ENCODE measurements at places on chromosomes 6 and 20.

- DNase-seq: peak; percentile 54
Observed at GRCh38 chr6:30769088-30769852, 24.9 kb upstream of the IER3 start.

GRCh38 chr6:75880305-75880704 lies 131.3 kb downstream of the MYO6 start:
- DNase-seq: no peak

GRCh38 chr6:41379306-41379705 lies 43.9 kb downstream of the NCR2 start:
- no peak for DNase-seq

DNA sequence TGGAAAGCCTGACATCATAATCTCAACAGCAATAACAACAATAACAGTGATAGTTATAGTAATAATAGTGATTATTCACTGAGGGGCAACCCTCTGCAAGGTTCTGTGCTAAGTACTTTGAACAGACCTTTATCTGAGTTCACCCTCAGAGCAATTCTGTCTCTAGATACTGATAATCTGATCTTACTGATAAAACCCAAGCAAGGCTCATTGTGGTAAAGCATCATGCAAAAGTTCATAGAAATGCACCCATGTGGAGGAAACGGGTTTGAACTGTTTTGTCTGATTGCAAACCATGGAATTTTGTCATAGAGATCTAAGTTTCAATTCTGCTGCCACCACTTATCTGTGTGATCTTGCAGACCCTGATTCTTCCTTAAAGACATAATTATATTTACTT lies 1.3 kb upstream of the KIAA0408 start:
- DNase-seq: no peak

- no peak for DNase-seq
Observed at GRCh38 chr6:134740027-134740373, 209.9 kb downstream of the ALDH8A1 start.

DNA sequence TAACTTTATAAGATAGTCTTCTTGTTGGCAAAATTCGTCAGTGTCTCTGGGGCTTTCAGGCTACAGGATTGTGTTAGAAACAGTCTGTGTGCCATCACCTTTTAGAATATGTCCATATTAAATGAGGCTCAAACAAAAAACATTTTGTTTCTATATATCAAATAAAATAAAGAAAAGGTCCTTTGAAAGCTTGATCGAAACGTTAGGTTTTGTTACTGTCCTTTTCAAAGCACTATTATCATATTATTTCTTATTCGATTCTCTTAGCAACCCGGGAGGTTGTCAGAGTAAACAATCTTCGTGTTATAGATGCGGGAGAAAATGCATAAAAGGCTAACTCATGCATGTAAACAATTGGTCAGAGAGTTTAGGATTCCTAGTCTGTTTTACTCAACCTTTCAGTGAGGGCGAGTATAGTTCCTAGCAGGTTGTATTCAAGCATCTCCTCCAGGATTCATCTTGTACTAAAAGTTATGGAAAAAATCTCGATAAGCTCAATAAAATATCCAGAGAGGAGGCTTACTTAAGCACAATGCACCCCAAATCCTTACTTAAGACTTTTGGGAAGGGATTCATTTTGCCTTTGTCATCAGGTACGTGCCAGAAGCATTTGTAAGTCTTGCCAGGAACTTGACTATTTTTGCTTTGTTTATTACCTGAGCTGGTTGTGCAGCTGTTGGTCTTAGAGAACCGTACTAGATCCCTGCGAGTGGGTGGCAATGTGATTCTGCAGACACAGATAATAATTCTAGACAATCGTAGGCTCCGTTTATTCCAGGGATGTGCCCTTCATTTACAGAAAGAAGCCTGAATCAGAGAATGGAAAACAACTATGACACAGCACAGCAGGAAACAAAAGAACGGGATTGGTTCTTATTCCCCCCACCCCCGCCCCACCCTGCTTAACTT lies 159.6 kb upstream of the ZNF217 start:
- no peak for DNase-seq

DNA sequence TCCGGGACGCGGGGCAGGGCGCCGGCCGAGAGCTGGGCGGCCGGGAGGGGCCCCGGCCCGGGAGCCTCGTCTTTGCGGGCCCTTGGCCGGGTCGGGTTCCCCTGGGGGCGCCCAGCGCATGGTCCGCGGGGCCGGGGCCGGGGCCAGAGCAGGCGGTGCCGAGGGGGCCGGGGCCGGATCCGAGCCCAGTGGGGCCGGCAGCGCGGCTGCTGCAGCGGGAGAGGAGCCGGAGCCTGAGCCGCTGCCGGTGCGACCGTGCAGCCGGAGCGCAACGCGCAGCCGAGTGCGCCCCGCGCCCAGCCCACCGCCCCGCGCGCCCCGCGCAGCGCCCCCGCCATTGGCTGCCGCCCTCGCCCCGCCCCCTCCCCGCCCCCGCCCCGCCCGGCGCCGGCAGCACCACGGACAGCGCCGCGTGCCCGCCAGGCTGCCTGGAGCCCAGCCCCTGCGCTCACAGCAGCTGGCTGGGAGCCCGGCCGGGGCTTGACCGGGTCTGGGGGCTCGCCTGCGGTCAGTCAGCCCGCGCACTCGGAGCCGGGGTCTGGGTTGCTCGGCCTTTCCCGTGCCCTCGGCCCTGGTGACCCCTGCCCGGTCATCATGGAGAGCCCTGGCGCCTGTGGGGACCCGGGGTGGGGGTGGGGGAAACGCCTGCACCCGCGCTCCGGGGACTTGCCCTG lies at the start of gene HRH3:
TSS of gene HRH3 (minus strand) at position 287 of the 674 bp plus-strand sequence. CDS start 308 bp downstream, outside the sequence.
- peak; percentile 26 for DNase-seq

GRCh38 chr6:2215342-2215741 lies 30.1 kb downstream of the GMDS start:
- no peak for DNase-seq

DNA sequence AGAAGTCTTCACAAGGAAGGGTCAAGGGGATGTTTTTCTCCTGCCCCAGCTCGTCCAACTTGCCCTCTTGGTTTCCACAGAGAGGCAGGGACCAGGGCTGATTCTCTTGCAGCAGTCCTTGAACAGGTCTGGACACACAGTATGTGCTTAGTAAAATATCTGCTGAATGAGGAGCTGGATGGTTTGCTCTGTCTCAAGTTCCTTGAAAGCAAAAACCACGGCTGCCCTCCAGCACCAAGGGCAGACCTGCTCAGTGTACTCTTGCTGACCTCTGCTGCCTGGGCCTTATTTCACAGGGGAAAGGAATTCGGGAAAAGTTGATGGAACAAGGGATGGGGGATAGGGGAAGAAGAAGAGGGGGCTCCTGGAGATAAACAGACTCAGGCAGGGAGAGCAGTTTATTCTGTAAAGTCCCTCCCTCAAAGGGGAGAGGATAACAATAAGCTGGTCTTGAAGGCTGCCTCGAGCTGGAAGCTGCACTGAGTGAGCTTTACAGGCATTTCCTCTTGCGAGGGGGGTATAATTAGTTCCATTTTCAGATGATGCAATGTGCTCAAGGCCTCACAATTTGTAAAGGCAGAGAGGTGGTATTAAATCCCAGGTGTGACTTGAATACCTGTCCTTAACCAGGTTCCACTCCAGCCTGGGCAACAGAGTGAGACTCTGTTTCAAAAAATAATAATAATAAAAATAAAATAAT lies 10.3 kb downstream of the KCNK5 start:
- no peak for DNase-seq

DNA sequence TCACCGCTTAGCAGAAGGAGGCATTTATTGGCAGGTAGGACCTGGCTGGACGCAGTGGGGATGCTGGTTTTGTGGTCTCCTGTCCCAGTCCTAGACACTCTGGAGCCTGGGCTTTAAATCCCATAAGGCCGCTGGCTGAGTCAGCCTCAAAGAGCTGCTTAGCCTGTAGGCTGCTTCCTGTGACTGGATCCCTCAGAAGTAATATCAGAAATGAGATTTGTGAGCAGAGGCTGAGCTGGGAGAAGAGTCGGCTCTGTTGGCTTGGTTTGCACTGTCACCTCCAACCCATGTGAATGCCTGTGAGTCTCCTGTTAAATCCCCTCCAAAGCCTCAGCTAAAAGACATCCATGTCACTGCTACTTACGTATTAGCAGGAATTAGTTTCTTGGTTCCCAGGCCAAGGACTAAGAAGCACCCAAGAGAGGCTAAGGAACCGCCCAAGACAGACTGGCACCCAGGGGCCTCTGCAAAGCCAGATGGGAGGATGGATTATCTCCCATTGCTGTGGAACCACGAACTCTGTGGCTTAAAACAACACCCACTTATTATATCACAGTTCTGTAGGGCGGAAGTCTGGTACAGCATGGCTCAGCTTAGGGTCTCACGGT lies 289.4 kb downstream of the CDC5L start:
- no peak for DNase-seq

DNA sequence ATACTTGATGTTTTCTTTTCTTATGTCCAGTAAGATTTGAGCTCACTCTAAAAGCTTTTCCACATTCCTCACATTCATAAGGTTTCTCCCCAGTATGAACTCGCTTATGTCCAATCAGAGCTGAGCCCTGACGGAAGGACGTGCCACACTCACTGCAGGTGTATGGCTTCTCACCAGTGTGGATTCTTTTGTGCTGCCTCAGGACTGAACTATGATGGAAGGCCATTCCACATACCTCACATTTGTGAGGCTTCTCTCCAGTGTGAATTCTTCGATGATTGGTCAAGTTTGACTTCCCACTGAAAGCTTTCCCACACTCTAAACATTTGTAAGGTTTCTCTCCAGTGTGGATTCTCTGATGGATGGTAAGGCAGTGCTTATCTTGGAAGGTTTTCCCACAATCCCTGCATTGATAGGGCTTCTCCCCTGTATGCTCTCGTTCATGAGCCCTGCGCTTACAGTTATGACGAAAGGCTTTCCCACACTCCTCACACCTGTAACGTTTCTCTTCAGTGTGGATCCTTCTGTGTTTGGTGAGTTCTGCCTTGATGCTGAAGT lies 9.9 kb downstream of the ZNF311 start:
- no peak for DNase-seq

DNA sequence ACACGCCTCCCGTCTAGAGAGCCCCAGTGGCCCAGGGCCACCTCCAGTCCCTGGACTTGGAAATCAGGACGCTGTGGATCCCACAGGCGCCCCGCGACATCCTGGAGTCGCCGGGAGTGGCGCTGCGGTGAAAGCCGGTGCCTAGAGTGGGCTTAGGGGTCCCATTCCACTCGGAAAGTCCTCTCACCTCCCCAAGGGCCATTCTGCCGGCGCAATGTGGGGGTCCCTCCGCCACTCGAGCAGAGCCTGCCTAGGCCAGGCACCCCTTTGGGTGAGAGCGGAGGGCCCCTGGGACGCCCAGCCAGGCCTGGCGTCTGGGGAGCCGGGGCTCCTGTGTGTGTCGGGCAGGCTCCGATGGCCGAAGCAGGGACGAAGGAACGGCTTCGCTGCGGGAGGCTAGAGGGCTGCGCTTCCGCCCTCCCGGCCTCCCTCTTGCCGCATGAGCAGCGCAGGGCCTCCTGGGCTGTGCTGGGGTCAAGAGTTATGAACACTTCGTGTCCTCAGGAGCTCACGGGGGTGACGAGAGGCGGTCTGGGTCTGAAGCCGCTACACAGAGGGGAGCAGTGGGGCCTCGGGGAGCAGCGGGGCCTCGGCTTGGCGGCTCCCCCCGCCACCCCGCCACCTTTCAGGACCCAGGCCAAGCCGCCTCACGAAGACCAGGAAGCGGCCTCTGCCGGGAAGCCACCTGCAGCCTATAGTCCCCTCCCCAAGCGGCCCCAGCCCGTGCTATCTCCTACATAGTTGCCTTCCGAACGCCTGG lies 13.6 kb downstream of the POU3F2 start:
- no peak for DNase-seq

Measured in stimulated activated CD4-positive, alpha-beta T cell treated with anti-CD3 and anti-CD28 coated beads, Interleukin-15, amount 100 ng/mL, for 1 hour (primary cell).